ENCODE measurements at places on chromosomes 4 and X.

DNA sequence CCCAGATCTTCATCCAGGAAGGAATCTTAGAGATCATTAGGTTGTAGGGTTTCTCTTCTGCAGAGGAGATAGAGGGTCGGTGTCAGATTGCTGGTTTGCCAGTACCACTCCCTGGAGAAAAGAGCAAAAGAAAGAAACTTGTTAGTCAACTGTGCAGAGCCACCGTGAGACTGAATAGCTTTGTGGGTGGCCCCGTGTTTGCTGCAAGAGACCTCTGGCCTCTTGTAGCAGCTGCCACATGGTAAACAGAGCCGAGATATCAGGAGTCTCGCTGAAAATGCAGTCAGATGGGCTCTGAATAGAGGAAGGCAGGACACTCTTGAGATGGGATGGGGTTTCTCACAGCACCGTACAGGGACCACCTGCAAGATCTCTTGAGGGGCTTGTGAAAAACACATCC, 149.7 kb downstream of the PTTG2 start:
- peaks cover 29% of the 10 kb centered on the region for H3K4me1 ChIP-seq
- H3K27me3 ChIP-seq = no peaks in the 10 kb centered on the region
- peaks cover 4% of the 10 kb centered on the region for H3K36me3 ChIP-seq
- H3K27ac ChIP-seq = no peak overlapping the region

- no peaks in the 10 kb centered on the region for H3K36me3 ChIP-seq
- H3K4me3 ChIP-seq = no peak overlapping the region
- peaks cover 14% of the 10 kb centered on the region for H3K27me3 ChIP-seq
- DNase-seq = no peak
These were observed 1.9 kb downstream of the FRMD7 start for GRCh38 chrX:132125906-132126305.

- no peak overlapping the region for H3K4me3 ChIP-seq
- no peak for DNase-seq
- H3K4me1 ChIP-seq = no peaks in the 10 kb centered on the region
- H3K27me3 ChIP-seq = peaks cover 8% of the 10 kb centered on the region
These were observed 60.0 kb downstream of the TIGD2 start for GRCh38 chr4:89171176-89171805.

DNA sequence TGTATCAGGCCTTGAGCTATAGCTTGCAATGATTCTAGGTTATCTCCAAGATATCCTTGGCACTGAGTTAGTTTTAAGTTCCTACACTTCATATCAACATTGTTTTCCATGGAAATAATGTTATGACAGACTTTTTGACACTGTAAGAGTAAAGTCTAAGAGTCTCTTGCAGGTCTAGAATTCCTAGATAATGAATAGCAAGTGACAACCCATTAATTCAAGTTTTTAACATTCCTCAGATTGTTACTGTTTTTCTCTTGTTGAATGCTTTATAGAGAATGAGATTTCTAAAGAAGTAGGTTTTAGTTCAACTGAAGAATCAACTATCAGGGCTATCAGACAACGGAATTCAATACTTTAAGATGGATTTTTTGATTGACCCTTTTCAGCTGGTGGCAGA, 276.1 kb downstream of the PPP3CA start:
- H3K36me3 ChIP-seq = no peaks in the 10 kb centered on the region
- peaks cover 8% of the 10 kb centered on the region for H3K4me1 ChIP-seq
- no peaks in the 10 kb centered on the region for H3K27me3 ChIP-seq
- H3K4me3 ChIP-seq = no peak overlapping the region

GRCh38 chrX:71922686-71923085, 12.0 kb downstream of the NHSL2 start:
- no peak overlapping the region for H3K27ac ChIP-seq
- H3K27me3 ChIP-seq = no peaks in the 10 kb centered on the region
- no peaks in the 10 kb centered on the region for H3K4me1 ChIP-seq
- H3K36me3 ChIP-seq = no peaks in the 10 kb centered on the region

DNA sequence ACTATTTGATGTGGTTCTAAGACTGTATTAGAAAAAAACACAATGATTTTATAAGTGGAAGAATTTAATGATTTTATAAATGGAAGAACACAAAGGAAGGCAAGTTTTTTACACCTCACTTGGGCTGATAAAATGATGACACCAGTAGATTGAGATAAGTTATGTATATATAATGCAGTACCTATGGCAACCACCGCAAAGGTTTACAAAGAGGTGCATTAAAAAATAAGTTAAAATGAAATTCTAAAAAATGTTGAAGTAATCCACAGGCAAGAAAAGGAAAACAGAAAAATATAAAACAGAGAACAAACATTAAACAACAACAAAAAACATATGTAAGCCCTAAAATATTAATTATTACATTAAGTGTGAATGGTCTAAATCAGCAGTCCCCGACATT, 490.9 kb upstream of the AADAT start:
- no peak for DNase-seq
- no peak overlapping the region for H3K4me3 ChIP-seq
- peaks cover 12% of the 10 kb centered on the region for H3K36me3 ChIP-seq
- no peak overlapping the region for H3K27ac ChIP-seq
- no peaks in the 10 kb centered on the region for H3K4me1 ChIP-seq

DNA sequence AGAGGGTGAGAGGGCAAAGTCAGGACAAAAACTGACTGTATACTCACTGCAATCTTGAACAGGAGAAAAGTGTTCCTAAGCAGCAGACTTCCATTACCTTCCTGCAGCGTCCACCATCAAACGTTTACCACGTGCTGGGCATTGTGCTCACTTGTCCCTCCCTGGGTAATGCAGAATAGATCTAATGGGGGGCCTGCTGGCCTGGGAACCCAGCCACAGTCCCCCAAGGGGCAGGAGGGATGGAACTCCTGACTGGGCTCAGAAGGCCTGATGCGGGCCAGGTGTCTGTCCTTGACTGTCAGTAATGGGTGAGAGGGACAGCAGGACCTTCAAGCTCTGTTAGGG, 37.6 kb upstream of the FAM156A start:
- H3K4me3 ChIP-seq = peak overlapping the region; percentile 91
- peaks cover 10% of the 10 kb centered on the region for H3K27me3 ChIP-seq
- H3K4me1 ChIP-seq = peaks cover 22% of the 10 kb centered on the region
- H3K27ac ChIP-seq = peak overlapping the region; percentile 95
- H3K36me3 ChIP-seq = no peaks in the 10 kb centered on the region
- DNase-seq = no peak

- H3K27me3 ChIP-seq = peaks cover 13% of the 10 kb centered on the region
- H3K36me3 ChIP-seq = no peaks in the 10 kb centered on the region
- H3K27ac ChIP-seq = no peak overlapping the region
- DNase-seq = no peak
- no peak overlapping the region for H3K4me3 ChIP-seq
These were observed 7.6 kb upstream of the HTRA3 start for GRCh38 chr4:8261851-8262535.

DNA sequence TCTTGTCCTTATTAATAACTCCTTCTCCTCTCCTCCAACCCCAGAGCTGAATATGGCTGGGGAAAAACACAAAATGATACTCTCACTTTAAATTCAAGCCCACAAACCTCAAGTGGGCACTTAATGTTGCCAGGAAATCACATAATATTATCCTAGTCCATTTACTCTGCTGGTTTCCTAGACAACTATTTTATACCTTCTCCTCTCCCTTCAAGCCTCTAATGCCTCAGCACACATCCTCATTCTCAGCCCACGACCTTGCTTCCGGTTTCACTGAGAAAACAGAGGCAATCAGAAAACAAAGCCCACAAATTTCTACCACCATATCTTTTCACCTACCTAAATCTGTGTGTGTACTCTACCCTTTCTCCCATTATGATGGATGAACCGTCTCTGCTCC, 12.1 kb upstream of the CLCN5 start:
- H3K4me3 ChIP-seq = no peak overlapping the region
- peaks cover 8% of the 10 kb centered on the region for H3K4me1 ChIP-seq
- H3K36me3 ChIP-seq = no peaks in the 10 kb centered on the region
- H3K27me3 ChIP-seq = peaks cover 13% of the 10 kb centered on the region
